Fibroblast of villous mesenchyme (primary cell): ENCODE measurements at places on chromosomes 5 and 9. TPM values are rescaled to one million over a fixed set of nuclear protein-coding genes. Genes with fewer than 3 reads are reported as not detected.

The GRIN1 gene
- total RNA-seq: under 0.01 TPM in 1 of 2 replicates, not detected in the other

The NIM1K gene
- under 0.01 and 0.43 TPM in 2 replicates for total RNA-seq

DNA sequence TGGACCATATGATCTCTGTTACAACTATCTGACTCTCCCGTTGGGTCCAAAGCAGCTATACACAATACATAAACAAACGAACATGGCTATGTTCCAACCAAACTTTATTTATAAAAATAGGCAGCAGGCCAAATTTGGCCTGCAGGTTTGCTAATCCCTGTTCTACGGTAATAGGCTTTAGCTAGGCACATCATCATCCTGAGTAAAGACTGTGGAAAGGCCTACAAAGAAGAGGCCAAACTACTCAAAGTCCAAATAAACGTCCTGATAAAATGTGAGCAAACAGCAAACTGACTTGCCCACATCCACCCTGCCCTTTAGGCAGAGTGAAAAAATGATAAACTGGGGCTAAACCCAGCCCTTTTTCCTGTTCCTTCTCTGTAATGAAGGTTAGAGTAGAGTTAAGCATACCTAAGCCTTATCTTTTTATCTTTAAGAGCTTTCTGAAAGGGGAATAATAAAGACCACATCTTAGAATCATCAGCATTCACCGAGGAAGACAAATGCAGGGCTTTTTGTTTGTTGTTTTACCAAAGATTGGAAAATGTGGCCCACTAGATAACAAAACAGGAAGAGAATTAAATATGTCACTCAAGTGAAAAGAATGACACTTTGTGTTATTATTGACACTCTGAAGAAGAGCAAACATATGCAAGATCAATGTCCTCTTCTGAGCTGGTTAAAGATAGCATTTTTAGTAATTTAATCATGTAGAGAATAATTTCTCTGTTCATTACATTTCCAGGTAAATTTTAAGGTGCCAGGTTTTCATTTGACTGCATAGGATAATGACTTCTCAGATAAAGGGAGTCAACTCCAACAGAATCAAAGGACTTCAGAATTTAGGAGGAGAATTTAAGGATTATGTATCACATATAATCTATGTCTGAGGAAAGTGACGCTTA lies 160.0 kb upstream of the GNA14 start:
- no peak for DNase-seq

DNA sequence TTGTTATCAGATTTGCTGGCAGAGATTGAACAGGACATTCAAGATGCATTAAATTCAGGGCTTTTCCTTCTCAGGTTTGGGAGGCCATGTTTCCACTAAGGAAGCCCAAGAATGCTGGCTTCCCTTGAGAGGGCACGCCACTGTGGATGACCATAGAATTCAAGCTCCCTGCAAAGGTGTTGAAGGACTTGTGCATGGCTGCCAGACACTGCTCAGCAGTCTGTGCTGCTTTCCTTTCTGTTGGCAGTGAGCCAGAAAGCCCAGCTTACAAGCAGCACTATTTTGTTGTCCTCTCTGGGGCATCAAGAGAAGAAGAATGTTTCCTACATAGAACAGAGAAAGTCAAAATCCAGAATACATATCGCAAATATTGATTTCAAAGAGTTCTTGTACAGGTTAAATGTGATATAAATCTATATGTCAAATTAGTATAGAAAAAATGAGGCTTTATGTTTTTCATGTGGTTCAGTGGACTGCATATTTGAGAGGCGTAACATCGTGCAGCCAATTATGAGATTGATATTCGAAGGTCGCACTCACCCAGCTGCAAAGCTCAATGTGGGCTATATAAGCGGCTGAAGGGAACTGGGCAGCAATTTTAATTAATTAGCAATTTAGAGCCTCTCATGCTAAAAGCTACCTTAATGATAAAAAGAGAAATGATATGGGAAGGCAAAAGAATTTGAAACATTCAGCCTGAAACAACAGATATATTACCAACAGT lies 103.1 kb upstream of the ISL1 start:
- no peak for DNase-seq

GRCh38 chr9:72327631-72328030 lies 37.4 kb downstream of the ZFAND5 start:
- DNase-seq: no peak

The BARX1 gene
- not detected in 2 replicates for total RNA-seq

DNA sequence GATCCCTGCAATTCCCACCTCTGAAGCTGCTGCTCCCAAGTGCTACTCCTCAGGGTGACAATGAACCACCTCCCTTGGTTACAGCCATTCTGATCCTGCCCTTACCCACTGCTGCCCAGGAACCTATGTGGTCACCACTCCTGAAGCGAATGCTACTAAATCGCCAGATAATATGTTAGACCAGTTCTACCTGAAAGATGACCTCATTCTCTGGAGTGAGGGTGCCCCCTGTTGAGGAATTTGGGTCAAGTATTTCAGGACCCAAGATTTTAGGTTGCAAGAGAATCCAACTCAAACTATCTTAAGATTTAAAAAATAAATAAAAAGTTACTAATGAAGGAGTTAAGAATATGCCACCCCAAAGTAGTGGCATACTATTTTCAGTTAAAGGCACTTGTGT lies 5.8 kb upstream of the SNAPC3 start:
- DNase-seq: peak; percentile 74

- no peak for DNase-seq
These were observed 15.9 kb downstream of the RNF44 start for GRCh38 chr5:176521286-176521685.

DNA sequence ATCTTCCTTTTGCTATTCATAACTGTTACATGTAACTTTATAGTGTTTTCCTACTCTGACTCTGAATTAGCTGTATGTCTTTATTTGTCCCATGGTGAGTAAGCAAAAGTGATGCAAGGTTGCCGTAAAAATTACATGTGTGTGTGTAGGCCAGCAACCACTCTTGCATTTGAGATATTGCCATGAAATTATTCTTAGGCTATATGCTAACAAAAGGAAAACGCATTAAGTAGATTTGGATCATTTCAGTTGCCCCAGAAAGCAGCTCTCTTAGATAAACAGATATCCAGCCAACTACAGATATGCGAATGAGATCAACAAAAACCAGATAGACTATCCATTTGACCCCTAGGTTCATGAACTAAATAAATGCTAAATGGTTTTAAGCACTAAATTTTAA lies 73.6 kb downstream of the CYLC2 start:
- DNase-seq: no peak
